Stimulated activated naive CD4-positive, alpha-beta T cell (primary cell): ENCODE measurements at places on chromosomes 16 and 17.

DNA sequence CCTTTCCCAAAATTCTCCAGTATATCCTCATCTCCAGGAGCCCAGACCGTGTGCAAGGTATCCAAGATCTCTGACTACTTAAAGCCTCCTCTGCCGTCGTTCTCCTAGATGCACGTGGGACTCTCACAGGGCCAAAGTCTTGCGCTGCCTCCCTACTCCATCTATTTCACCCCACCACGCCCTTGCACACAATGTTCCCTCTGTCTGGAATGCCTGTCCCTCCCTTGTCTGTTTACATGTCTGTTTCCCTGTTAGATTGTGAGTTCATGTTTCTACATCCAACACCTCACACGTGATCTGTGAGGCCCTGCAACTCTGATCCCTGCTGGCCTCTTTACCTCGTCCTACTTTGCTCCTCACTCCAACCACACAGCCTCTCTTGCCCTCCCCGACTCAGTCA is 4.9 kb upstream of the FZD2 start:
- DNase-seq = no peak

DNA sequence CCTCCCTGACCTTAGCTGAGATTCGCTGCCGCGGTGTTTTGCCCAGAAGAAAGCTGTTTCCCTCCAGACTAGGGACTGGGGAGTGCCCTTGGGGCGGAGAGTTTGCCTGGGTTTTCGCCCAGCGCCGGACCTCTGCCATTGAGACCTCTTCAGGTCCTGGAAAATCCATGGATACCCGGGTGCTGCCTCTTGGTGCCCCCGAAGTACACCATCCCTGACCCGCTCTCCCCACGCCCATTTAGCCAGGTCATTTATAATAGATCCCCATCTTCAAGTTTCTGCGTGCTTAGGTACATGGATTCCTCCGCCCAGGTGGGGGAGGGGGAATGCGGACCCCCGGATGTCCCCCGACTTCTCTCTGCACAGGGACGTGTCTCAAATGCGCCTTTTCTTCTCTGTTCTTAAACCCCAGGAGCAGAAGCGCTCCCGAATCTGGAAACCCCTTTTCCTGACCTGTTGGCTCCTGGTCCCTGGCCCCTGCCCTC is 15.0 kb upstream of the CBX8 start:
- no peak for DNase-seq

DNA sequence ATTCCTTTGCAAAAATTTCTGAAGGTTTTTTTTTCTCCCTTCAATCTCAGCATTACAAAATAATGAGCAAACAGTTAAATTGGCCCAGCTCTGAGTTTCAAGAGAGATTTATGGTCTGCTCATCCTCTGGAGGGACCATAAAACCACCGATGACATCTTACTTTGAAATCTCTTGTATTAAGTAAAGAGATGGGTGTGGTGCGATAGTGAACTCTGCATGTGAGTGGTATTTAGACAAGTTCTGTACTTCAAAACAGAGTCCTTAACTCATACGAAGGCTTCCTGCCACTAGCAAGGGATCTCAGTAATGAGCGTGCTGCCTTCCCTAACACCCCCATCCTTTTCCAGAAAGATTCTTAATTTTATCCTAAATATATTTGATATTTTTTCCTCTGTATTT is 2.1 kb downstream of the FAM20A start:
- DNase-seq = no peak

DNA sequence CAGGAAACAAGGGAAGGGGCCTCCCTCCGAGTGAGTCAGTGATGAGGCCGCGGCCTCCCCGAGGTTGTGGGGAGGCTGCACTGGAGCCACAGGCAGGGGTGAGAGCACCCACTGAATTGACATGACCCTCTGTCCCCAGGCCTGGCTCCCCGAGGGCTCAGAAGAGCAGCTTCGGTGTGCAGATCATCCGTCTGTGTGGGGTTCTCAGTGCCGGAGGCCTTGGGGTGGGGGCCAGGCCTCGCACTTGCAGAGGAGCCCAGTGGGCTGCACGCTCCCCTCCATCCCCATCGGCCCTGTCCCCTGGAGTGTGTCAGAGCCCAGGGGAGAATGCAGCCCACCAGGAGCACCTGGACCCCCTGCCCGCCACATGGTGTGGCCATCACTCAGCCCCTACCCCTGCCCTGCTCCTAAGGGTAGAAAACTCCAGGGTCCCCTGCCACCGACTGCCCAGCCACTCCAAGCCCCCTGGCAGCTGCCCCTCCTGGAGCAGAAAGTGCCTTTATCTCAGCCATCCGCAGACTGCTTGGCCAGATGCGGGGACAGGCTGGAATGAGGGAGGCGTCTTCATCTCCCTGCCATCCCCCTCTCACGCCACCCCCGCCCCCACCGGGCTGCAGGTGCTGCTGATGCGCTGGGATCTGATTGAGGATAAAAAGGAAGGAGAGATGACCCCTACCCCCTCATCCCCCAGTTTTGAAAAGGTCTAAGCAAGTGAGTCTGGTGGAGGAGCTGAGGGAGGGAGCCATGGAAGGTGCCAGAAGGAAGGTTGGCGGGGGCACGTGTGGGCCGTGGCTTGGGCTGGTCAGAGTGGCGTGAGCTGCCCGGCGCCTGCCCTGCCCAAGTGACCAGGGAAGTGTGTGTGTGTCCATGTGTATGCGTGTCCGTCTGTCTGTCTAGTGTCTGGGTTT is 358.3 kb downstream of the SEC14L1 start:
- DNase-seq = no peak
